Activated CD8-positive, alpha-beta memory T cell treated with anti-CD3 and anti-CD28 coated beads for 1 hour (primary cell): ENCODE measurements at places on chromosomes 5 and 9.

DNA sequence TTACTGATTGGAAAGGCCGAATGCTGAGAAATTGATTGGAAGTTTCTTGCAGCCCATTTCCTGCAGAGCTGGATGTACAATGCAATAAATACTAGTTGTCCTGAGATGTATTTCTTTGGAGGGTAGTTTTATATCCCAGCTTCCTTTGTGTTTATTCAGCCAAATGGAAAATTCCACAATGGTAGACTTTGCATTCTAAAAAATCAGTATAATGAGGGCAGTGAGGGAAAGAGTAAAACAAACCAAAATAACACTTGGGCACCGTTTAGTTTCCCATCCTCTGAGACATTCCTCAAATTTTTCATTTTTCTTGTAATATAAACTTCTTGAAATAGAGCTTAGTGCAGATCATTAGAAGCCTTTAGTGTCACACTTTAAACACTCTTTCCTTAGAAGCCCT lies 379.4 kb downstream of the EBF1 start:
- no peak for DNase-seq

DNA sequence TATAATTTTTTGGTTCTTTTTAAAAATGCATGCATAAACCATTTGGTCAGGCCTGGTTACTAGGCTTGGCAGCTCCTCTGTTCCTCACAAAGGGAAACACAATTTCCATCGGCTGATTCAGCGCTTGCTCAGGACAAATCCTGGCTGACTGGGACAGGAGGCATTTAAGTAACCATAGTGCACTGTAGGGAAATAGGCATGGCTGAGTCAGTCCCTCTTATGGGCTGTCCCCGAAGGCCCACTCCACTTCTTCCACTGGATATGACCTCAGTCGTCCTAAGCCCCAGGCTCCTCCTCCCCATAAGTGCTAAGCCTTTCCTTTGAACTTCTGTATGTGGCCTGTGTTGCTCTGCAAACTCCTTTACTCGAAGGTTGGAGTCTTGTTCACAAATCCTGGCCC lies 71.2 kb upstream of the GLIS3 start:
- DNase-seq: no peak

DNA sequence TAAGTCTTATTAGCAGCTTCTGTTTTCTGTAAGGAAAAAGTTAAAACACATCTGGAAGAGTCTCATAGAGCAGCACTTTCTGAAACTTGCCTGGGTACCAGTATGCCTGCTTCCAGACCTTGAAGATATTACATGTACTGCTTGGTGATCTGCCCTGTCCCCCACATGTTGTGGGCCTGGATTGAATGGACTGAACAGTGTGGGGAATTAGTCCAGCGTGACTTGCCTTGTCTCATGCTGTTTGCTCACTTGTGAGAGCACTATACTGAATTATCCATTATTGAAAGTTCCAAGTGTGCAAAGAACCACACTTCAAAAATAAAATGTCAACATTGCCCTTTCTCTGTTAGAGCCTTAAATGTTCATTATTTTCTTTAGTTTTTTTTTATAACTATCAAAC lies 8.9 kb downstream of the CTNNA1 start:
- DNase-seq: no peak

- DNase-seq: no peak
Measured at GRCh38 chr5:98468188-98468869, 305.1 kb upstream of the RGMB start.

DNA sequence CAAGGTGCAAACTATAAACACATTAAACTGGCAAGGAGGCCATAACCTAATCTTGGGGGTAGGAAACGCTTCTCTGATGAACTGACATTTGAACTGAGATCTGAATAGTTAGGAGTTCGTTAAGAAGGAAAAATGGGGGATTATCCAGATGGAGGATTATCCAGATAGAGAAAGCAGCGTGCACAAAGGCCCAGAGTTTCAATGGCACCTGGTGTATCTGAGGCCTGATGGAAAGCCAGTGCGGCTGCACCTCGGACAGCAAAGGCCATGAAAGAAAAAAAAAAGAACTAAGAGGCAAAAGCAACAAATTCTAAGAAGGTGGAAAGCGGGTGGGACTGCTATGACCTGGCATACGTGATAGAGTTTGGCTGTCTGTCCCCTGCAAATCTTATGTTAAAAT lies 13.0 kb upstream of the CTNNAL1 start:
- no peak for DNase-seq

DNA sequence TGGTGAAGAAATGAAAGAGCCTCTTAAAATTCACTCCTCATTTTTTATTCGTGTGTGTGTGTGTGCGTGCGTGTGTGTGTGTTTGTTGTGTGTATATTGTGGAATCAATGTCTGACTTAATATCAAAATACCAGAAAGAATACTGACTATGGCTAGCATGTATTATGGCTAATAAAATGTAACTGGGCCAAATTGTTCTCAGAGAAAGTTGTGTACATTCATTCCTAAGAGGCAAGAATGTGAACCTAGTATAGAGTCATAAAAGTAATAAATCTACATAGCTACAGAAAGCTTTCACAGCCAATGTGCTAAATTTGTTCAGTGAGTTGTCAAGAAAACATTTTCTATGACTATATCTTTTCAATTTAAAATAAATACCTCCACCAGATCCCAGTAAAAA lies 211.5 kb downstream of the EBF1 start:
- no peak for DNase-seq

GRCh38 chr5:138523406-138523805 lies 19.6 kb downstream of the ETF1 start:
- no peak for DNase-seq

DNA sequence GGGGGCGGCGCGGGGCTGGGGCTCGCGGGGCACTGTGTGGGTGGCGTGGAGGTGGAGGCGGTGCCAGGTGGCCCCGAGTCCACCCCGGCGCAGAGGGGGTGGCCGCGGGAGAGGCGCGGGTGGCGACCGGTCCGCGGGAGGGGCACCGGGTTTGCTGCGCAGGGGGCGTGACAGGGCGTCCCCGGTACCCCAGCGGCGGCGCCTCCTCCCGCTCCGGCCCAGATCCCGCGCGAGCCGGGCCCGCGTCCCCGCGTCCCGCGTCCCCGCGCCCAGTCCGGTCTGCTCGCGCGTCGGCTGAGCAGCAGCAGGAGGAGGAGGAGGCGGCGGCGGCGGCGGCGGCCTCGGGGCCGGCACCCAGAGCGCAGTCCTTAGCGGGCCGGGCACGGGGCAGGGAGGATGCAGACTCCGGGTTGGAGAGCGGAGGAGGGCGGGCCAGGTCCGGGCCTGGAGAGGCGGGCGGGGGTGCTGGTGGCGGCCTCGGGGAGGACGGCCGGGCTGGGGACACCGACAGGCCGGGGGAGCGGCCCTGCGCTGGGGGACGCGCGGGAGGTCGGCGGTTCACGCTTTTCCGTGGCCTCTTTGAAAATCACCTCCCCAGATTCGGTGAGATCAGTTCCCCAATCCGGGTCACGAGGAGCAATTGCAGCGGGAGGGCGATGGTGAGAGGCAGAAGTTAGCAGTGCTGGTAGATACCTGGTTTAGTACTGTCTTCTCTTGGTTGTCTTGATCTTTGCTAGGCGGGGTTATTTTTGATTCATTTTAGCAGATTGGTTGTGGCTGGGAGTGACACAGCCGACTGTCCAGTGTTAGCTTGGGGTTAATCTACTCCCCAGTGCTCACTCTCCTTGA lies 1.7 kb downstream of the TRIO start:
- DNase-seq: no peak

GRCh38 chr5:71744009-71744790 lies 25.1 kb downstream of the CARTPT start:
- no peak for DNase-seq

- no peak for DNase-seq
Measured at GRCh38 chr9:91905237-91905650, 44.8 kb downstream of the ROR2 start.

GRCh38 chr5:173988554-173989431 lies at the start of gene C5orf47:
C5orf47 (plus strand) TSS chr5:173989170; CDS start chr5:173989264, 94 bp downstream.
- no peak for DNase-seq

DNA sequence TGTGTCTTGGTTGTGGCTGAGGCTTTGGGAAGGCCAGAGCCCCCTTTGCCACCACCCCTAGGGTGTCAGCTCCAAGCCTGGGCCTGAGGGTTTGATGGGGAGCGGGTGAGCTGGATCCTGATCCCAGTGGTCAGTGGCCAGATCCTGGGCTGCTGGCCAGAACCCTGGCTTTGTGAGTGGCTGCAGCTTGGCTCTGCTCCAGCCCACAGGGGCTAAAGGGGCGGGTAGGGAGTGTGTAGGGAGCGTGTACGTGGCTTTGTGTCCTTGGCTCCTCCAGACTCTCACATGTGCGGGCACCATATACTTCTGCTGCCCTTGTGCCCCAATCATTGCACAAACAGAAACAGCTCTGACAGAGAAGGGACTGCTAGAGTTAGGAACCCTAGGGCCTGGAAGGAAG lies 1.2 kb upstream of the IL11RA start:
- no peak for DNase-seq

GRCh38 chr5:14184725-14185124 lies 41.6 kb downstream of the TRIO start:
- no peak for DNase-seq

- DNase-seq: no peak
Measured at GRCh38 chr5:150485693-150486401, 22.1 kb upstream of the NDST1 start.

DNA sequence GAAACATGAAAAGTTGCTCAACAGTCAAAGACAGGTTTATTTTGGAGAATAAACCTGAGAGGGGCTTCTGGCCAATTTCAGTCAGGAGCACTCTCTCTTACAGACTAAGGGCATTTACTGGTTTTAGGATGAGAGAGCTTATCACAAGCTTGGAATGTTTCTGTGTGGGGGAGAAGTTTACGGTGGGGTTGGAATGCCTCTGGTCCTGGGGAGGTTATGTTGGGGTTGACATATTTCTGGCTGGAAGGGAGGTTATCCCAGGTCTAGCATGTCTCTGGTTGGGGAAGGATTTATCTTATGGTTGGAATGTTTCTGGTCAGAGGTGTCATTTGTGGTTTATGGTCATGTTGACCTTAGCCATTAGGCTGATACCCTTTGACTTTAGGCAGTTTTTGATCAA lies 1867.3 kb downstream of the EFNA5 start:
- no peak for DNase-seq

DNA sequence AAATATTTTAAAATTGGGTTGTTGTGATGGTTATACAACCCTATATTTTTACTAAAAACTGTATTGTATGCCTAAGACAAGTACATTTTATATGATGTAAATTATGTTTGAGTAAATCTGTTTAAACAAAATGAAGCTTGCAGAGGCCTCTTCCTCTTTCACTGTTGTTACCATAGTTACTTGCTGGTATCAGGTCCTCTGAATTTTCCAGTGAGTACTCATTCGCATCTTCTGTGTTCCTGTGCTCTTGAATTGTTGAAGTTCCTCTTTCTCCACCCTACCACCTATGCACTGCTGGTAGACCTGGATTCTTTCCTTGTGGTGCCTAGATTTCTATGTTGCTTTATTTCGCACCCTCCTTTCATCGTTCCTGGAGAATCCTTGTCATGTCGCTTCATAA lies 938.5 kb upstream of the ACO1 start:
- DNase-seq: no peak
